NCI-H2081 treated with DMSO at 0.1 percent for 48 hours (cell line): ENCODE measurements at places on chromosomes 2 and 18.

- no peak for DNase-seq
Measured at GRCh38 chr18:926946-927345, 22.3 kb downstream of the ADCYAP1 start.

- DNase-seq = no peak
Measured at GRCh38 chr2:65549257-65549627, 116.8 kb upstream of the SPRED2 start.

- DNase-seq = no peak
Measured at GRCh38 chr2:188189356-188189755, 102.3 kb upstream of the GULP1 start.

- no peak for DNase-seq
Measured at GRCh38 chr2:148501545-148501944, 143.0 kb upstream of the EPC2 start.

DNA sequence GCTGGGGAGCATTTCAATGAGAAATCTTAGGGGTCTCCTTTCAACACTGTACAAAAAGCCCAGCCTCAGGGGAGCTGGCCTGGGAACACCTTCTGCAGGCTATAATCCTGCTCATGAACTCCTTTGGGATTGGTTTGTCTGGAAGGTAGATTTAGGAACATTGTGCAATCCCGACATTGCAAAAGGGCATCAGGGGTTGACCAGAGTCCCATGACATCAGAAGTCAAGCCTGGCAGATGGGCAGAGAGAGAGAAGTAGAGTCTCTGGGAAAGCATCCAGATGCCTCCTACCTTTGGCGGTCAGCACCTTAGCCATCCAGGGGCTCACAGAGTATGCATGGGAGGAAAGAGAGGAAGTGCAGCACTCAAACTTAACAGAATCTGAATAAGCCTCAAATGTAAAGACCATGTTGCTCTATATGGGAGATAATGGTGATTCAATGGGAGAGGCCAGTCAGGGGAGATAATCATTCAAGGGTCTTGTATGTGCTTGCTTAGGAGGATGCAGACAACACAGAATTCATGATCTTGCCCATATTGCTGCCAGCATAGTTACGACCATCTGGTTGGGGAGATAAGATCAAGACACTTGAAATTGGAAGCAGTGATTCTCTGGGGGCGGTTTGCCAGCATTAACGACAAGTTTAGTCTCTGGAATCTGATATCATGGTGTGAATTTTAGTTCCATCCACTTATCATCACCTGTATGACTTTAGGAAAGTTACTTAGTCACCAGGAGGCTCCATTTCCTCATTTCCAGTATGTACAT, 58.3 kb upstream of the UPP2 start:
- DNase-seq = no peak

GRCh38 chr2:186907897-186908296, 58.9 kb upstream of the ZSWIM2 start:
- DNase-seq = no peak
